ENCODE measurements at places on chromosomes 7 and 10.

DNA sequence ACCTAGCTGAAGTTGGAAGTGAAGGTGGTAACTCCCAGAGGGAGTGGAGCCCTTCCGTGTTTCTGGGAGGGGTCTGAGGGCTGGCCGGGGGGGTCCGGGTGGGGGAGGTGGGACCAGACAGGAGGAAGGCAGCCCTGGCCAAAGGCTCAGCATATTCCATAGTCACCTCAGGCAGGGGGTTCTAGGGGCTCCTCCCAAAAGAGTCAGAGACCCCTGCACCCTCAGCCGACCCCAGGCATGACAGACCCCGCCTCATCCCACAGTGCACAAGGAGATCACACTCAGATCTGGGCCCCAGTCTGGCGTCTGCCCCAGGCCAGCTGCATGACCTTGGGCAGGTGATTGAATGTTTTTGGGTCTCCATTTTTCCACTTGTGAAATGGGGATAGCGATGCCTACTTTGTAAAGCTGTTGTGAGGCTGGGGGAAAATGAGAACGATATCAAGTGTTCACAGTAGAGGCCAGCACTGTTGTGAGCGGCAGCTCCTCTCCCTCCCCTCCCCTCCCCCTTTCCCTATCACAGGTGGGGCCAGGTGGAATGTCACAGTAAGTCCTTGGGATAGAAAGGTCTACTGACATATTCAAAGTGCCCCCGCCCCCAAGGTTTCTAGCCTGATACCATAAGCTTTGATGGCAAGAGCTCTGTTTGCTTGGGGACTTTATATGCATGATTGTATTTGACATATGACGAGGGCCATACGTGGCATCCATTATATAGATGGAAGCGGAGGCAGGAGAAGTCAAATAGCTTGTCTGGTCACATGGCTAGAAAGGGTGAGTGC lies 33.3 kb downstream of the DNAJB12 start:
- DNase-seq: no peak

GRCh38 chr7:24836084-24836483 lies 78.8 kb upstream of the GSDME start:
- no peak for DNase-seq

DNA sequence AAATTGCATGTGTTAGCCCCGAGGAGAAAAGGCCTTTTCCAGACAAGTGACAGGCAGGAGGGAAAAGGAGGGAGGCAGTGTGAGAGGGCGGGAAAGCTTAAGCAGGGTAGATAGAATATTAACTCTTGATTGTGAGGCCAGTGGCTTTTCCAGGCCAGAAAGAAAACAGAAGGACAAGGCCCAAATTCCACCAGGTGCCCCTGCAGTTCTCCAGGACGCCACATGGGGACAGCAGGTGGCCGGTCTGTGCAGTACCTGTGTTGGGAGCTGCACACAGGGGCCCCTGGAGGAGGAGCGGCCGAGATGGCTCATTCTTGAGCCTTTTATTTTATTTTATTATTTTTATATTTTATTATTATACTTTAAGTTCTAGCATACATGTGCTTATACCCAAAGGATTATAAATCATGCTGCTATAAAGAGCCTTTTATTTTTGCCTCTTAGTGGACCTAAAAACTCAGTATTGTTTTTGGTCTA lies 141.3 kb upstream of the KLF14 start:
- no peak for DNase-seq

GRCh38 chr7:87111877-87112276 lies 40.4 kb upstream of the DMTF1 start:
- no peak for DNase-seq

DNA sequence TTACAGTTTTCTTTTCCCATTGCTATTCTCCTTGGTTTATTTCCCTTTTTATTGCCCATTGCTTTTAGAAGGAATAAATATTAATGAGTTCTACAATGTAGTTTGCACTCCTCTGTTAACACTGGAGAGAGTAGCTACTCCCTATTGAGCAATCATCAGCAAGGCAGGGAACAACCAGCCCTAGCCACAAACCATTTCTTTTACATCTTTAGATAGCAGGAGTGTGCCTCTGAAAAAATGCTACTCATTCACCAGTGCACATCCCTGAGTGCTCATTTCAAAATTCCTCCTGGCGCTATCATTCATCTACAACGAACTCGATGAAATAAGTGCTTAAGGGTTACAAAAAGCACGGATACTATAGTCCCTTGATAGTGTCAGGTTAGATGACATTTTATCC lies 252.9 kb downstream of the THSD7A start:
- no peak for DNase-seq

All from GM06990 (cell line).